ENCODE measurements at places on chromosomes 7 and 10. TPM values are rescaled to one million over a fixed set of nuclear protein-coding genes. Genes with fewer than 3 reads are reported as not detected.

GRCh38 chr7:2633538-2634266 is 1.9 kb downstream of the TTYH3 start:
- H3K27ac ChIP-seq, result no peak overlapping the region
- no peaks in the 10 kb centered on the region for H3K36me3 ChIP-seq
- H3K4me1 ChIP-seq, result peaks cover 15% of the 10 kb centered on the region
- peak overlapping the region; percentile 87 for H3K4me3 ChIP-seq
- H3K27me3 ChIP-seq, result no peaks in the 10 kb centered on the region

GRCh38 chr10:132989476-132990415 is 47.4 kb upstream of the CFAP46 start:
- no peaks in the 10 kb centered on the region for H3K36me3 ChIP-seq
- H3K4me1 ChIP-seq, result no peaks in the 10 kb centered on the region
- H3K4me3 ChIP-seq, result no peak overlapping the region
- H3K27me3 ChIP-seq, result peaks cover 3% of the 10 kb centered on the region
- H3K27ac ChIP-seq, result no peak overlapping the region
- no peak for DNase-seq

DNA sequence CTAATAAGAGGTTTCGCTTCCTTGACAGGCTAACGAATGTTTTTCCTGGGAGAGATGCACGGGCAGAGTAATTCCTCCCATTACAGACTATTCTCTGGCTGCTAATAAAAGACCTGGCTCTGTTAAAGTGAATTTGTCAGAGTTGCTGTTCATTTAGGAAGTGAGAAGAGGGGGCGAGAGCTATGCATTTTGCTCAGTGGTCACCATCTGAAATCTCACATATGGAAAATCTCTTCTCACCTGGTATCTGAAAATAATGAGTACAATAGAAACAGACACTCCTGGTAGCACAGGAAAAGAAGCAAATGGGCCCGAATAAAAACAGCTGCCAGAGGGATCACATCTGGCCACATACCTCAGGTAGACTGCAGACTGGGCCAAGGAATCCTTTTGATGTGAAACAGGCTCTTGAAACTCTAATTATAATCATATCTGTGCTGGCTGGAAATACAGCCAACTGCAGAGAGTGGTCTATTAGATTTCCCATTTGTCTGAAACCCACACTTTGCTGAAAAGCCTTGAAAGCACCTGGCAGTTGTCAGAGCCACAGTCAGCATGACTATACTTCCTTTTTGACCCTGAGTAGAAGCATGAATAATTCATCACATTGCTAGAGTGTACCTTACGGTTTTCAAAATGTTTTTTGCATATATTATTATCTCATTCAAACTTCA is 33.6 kb downstream of the AOAH start:
- H3K4me1 ChIP-seq, result peaks cover 47% of the 10 kb centered on the region
- DNase-seq, result peak; percentile 20
- H3K4me3 ChIP-seq, result no peak overlapping the region

KRIT1 gene
- total RNA-seq, result 29.2 TPM

ARMC3 gene
- total RNA-seq, result not detected

- no peaks in the 10 kb centered on the region for H3K36me3 ChIP-seq
- H3K4me1 ChIP-seq, result no peaks in the 10 kb centered on the region
- H3K27me3 ChIP-seq, result no peaks in the 10 kb centered on the region
- no peak for DNase-seq
- H3K4me3 ChIP-seq, result no peak overlapping the region
- H3K27ac ChIP-seq, result no peak overlapping the region
These were observed 119.8 kb downstream of the GALNT17 start for GRCh38 chr7:71251706-71252105.

- peaks cover 10% of the 10 kb centered on the region for H3K27me3 ChIP-seq
- peaks cover 8% of the 10 kb centered on the region for H3K4me1 ChIP-seq
- H3K27ac ChIP-seq, result peak overlapping the region; percentile 84
- peak overlapping the region; percentile 88 for H3K4me3 ChIP-seq
These were observed 443 bp downstream of the RNF32 start for GRCh38 chr7:156640949-156641485.

DNA sequence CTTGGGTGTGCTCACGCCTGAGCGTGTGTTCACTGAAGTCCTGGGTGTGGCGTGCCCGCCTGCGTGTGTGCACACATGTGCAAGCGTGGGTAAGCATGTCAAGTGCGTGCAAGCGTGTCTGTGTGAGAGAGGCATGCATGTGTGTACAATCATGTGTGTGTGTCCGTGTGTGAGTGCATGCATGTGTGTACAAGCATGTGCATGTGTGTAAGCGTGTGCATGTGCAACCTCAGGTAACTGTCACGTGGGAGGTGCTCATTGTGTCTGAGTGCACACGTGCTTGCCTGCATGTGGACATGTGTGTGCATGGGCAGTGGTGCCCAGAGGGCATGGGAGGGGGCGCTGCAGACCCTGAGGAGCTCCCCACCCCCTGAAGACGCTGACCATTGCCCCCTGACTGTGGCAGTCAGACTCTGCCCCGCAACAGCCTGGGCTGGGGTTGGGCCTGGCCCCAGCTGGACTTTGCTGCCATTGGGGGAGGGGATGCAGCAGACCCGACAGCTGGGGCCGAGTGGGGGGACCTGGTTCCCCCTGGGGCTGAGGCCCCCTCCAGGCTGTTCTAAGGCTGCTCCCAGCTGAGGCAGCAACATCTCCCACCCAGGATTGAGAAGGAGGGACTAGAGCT is 88.1 kb downstream of the UNCX start:
- H3K4me1 ChIP-seq, result no peaks in the 10 kb centered on the region
- no peaks in the 10 kb centered on the region for H3K36me3 ChIP-seq
- H3K4me3 ChIP-seq, result no peak overlapping the region
- peaks cover 10% of the 10 kb centered on the region for H3K27me3 ChIP-seq

FEZF1 gene
- not detected for total RNA-seq

GRCh38 chr10:16770670-16771069 is 46.6 kb downstream of the RSU1 start:
- H3K4me1 ChIP-seq, result peaks cover 29% of the 10 kb centered on the region
- H3K27me3 ChIP-seq, result no peaks in the 10 kb centered on the region
- peak; percentile 18 for DNase-seq
- peaks cover 3% of the 10 kb centered on the region for H3K36me3 ChIP-seq

- no peak overlapping the region for H3K4me3 ChIP-seq
- no peaks in the 10 kb centered on the region for H3K4me1 ChIP-seq
- H3K27me3 ChIP-seq, result no peaks in the 10 kb centered on the region
- no peak for DNase-seq
- H3K36me3 ChIP-seq, result no peaks in the 10 kb centered on the region
These were observed 135.2 kb downstream of the GPR37 start for GRCh38 chr7:124630395-124630794.

SHTN1 gene
- total RNA-seq, result 0.29 TPM

DNA sequence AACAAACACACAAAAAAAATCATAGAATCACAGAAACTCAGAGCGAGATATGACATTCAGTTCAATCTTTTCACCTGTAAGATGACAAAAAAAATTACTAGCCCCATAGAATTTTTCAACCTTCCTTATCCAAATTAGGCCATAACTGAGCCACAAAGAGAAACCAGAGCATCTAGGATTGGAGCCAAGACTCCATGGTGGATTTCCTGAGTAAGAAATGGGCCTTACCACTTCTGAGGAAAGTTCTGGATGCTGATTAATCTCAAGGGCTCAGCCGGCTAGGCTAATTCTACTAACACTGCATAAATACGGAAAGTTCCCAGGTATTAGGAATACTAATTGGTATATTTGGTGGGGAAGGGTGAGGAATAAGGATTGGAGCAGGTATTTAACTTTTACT is 16.8 kb downstream of the LIPM start:
- no peak overlapping the region for H3K4me3 ChIP-seq
- no peaks in the 10 kb centered on the region for H3K27me3 ChIP-seq
- peaks cover 17% of the 10 kb centered on the region for H3K4me1 ChIP-seq
- no peaks in the 10 kb centered on the region for H3K36me3 ChIP-seq

Data from activated CD4-positive, alpha-beta memory T cell treated with anti-CD3 and anti-CD28 coated beads for 36 hours (primary cell).